ENCODE measurements at places on chromosomes 7 and 10. TPM values are rescaled to one million over a fixed set of nuclear protein-coding genes. Genes with fewer than 3 reads are reported as not detected.

SLIT1 gene
- not detected for total RNA-seq

MMD2 gene
- not detected for total RNA-seq

SLC26A3 gene
- not detected for total RNA-seq

TRPV5 gene
- total RNA-seq = not detected

RAMP3 gene
- total RNA-seq = not detected

HABP2 gene
- not detected for total RNA-seq

TDRD1 gene
- not detected for total RNA-seq

CREB5 gene
- total RNA-seq = 2.3 TPM

PTPRE gene
- 4.1 TPM for total RNA-seq

PLEKHS1 gene
- not detected for total RNA-seq

MLXIPL gene
- not detected for total RNA-seq

GIMAP7 gene
- total RNA-seq = not detected

PLCE1 gene
- 3.5 TPM for total RNA-seq

GHITM gene
- 222 TPM for total RNA-seq

AKR1E2 gene
- 6.4 TPM for total RNA-seq

GPR141 gene
- total RNA-seq = not detected

HTR5A gene
- not detected for total RNA-seq

POLR2J3 gene
- 3.2 TPM for total RNA-seq

SPDYE8 gene
- not detected for total RNA-seq

SFTPA2 gene
- total RNA-seq = not detected

BMPER gene
- total RNA-seq = 0.35 TPM

TAS2R5 gene
- not detected for total RNA-seq

SEM1 gene
- total RNA-seq = 32.9 TPM

SYT15B gene
- total RNA-seq = not detected

CPEB3 gene
- 0.29 TPM for total RNA-seq

ANKRD22 gene
- total RNA-seq = 0.58 TPM

SYT15 gene
- not detected for total RNA-seq

SHTN1 gene
- total RNA-seq = 1.6 TPM

CPXM2 gene
- not detected for total RNA-seq

NMT2 gene
- total RNA-seq = 50.2 TPM

AKR1C4 gene
- not detected for total RNA-seq

ZNF425 gene
- total RNA-seq = 1.1 TPM

RBM28 gene
- 14.4 TPM for total RNA-seq

DOCK1 gene
- 24.5 TPM for total RNA-seq
